CD4-positive, alpha-beta T cell (primary cell): ENCODE measurements at places on chromosomes 2 and 18. TPM values are rescaled to one million over a fixed set of nuclear protein-coding genes. Genes with fewer than 3 reads are reported as not detected.

The ERBB4 gene
- total RNA-seq = not detected

The PTGR3 gene
- total RNA-seq = 14.3 TPM

DNA sequence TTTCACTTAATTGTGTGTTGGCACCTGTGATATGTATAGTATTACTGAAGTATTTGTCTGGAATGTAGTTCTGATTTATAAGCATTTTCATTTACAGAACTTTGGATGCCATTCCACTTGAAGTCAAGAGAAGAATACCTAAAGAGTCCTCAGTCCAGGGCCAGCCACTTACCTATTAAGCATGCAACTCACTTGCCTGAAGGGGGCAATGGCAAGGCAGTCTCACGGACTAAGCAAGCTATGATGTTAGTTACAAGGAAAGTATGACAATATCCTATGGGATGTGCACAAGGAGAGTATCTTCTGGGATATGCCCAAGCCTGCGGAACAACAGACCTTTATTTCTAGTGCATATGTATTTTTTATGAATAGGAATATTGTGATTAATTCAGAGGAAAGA is 369.4 kb upstream of the GCFC2 start:
- no peak for DNase-seq

The LIMS4 gene
- not detected for total RNA-seq

DNA sequence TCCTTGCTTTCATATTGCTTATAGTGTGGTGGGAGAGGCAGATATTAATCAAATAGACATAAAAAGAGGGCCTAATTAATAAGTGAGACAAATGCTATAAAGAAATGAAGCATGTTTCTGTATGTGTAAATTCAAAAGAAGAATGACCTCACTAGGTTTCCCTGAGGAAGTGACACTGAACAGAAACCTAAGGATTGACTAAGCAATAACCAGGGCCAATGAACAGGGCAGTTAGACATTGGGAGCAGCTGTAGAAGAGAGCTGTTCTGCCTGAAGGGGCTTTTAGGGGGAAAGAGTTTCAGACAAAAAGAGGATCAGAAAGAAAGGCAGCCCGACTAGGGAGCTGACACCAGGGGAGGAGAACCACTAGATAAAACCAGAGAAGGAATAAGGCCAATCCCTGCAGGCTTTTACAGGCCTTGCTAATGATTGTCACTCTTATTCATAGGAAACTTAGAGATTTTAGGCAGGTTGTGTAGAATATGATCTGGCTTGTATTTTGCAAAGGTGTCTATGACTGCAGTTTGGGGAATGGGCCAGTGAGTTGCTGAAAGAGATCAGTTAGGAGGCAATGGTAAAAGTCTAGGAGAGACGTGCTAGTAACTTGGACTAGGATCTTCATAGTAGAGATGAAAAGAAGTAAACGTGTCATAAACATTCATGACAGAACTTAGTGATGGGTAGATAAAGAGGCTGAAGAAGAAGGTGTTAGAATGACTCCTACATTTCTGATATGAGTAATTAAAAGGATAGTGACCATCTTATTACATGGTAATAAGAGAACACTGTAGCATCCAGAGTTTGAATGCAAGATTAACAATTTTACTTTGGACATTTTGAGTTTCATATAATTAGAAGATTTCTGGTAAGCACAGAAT is 26.8 kb upstream of the NABP1 start:
- DNase-seq = peak; percentile 33

DNA sequence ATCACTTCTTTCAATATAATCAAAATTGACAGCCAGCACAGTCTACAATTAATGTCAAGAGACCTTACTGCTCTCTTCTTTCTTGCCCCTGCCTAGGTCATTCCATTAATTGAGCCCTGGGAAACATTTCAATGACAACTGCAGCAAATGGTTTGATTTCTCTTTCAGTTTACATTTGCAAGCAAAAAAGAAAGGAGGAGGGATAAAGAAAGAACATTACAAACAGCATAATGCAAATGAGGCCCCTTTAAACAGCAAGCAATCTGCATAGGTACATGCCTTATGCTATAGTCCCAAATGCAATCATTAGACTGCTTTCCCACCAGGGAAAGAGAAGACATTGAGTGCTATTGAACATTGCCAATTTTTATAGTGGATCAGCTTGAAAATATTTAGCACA is 655.0 kb upstream of the CDH2 start:
- DNase-seq = no peak

The RNF152 gene
- 0.60 TPM for total RNA-seq

The CABLES1 gene
- not detected for total RNA-seq

DNA sequence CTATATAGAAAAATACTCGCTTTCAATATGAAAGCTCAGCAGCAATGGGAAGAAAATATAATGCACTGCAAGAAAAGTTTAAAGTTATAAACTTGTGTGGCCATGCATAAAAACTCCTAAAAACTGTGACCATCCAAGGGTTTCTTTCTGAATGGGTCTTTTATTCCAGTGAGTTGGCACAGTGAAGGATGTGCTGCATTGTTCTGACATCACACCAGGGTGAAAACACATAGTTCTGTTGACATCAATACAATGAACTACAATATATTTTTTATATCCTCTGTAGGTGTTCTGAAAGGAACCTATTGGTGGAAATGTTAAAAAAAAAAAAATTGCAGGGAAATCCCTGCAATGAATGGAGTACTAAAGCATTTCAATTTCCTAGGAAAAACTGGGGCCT is 80.2 kb downstream of the CDH20 start:
- no peak for DNase-seq

GRCh38 chr2:104878863-104879512 is 25.1 kb downstream of the POU3F3 start:
- DNase-seq = no peak

The GAL3ST2 gene
- 1.9 TPM for total RNA-seq

The CYBRD1 gene
- 0.27 TPM for total RNA-seq

The SULT1C2 gene
- not detected for total RNA-seq

GRCh38 chr18:31088532-31088931 is 13.7 kb downstream of the DSC2 start:
- DNase-seq = no peak

DNA sequence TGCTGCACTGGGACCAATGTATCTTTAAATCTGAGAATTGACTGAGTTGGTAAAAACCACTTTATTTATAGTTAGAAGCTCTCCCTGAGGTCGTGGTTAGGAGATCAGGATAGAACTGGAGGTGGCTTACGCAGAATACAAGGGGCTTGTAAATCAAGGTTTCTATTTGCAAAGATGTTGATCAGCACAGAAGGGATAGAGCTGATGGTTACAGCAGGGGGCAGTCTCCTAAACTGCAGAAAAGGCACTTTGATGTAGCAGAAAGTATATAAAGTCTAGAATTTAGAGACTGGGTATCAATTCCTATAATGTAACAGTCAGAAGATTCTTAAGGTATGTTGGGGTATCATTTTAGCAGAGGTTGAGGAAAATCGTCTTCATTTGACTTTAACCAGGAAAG is 25.2 kb upstream of the ACVR1 start:
- no peak for DNase-seq

GRCh38 chr2:159124931-159125467 is 156.6 kb downstream of the TANC1 start:
- no peak for DNase-seq

DNA sequence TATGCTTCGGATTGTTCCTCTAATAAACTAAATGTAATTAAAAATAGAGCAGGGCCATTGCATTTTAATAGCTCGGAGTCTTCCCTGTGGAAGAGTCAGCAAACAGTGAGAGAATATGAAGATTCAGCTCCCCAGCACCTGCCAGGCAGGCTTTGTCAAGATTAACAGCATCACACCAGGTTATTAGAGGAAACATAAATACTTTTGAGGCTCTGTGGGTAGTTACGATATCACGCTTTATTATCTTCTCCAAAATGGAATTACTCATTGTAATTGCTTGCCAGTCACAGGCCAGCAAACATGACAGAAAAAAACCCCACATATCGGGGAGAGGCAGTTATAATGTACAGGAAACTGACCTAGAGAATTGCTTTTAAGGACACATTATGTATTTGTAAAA is 303.9 kb downstream of the CPS1 start:
- no peak for DNase-seq

DNA sequence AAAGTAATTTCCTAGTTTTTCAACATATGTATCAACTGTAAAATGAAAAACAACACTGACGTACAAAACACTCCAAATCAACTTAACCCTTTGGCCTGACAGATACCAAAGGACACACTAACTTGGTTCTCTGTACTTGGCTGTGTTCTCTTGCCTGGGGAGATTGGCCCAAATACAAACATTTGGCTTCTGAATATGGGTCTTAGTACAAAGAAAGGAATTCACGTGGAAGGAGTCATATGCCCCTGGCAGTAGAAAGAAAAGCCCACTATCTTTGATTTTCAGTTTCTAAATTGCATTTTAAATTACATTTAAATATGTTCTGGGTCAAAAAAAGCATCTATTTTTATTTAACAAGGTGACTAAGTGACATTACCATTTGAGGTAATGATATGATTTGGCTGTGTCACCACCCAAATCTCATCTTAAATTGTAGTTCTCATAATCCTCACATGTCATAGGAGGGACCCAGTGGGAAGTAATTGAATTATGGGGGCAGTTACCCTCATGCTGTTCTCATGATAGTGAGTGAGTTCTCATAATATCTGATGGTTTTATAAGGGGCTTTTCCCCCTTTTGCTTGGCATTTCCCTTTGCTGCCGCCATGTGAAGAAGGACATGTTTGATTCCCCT is 153.6 kb upstream of the CCDC195 start:
- DNase-seq = no peak

- no peak for DNase-seq
Measured at GRCh38 chr18:22703883-22704585, 229.1 kb upstream of the RBBP8 start.

The DSEL gene
- 0.52 TPM for total RNA-seq
